Thyroid gland (tissue), 4 donors: ENCODE measurements at places on chromosomes 3 and 15. TPM values are rescaled to one million over a fixed set of nuclear protein-coding genes. Genes with fewer than 3 reads are reported as not detected.

The TMEM108 gene
- 2.6 TPM for total RNA-seq

The CGNL1 gene
- 56.8 TPM for total RNA-seq

The CHRNA7 gene
- 10.2 TPM for total RNA-seq

The ELP6 gene
- total RNA-seq = 25.3 TPM

The CTSH gene
- 103 TPM for total RNA-seq

The LCTL gene
- not detected for total RNA-seq

The CTXN2 gene
- total RNA-seq = not detected

The IL5RA gene
- not detected for total RNA-seq

The ACKR4 gene
- 4.6 TPM for total RNA-seq

The GOLGA6D gene
- not detected for total RNA-seq

The P2RY1 gene
- 4.5 TPM for total RNA-seq

The PLCD1 gene
- total RNA-seq = 19.9 TPM
